T1000 (cell line): ENCODE measurements at places on chromosomes 5 and 9.

- no peak for DNase-seq
These were observed 2.6 kb upstream of the RFX3 start for GRCh38 chr9:3528451-3528850.

DNA sequence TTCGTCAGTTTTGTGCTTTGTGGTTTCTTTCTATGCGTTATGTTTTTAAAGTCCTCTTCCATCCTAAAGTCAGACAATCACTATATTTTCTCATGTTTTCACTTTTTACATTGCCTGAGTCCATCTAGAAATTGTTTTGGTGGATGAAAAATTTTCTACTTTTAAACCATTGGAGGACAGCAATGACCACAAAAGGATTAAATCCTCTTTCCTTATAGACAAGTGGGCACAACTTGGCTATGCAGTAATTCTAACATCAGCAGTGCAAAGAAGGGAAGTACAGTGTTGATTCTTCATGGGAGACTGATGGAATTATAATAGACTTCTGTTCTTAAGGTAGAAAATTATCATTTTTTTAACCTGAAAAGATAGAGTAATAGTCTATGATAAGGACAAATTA lies 75.5 kb downstream of the PALM2AKAP2 start:
- no peak for DNase-seq

DNA sequence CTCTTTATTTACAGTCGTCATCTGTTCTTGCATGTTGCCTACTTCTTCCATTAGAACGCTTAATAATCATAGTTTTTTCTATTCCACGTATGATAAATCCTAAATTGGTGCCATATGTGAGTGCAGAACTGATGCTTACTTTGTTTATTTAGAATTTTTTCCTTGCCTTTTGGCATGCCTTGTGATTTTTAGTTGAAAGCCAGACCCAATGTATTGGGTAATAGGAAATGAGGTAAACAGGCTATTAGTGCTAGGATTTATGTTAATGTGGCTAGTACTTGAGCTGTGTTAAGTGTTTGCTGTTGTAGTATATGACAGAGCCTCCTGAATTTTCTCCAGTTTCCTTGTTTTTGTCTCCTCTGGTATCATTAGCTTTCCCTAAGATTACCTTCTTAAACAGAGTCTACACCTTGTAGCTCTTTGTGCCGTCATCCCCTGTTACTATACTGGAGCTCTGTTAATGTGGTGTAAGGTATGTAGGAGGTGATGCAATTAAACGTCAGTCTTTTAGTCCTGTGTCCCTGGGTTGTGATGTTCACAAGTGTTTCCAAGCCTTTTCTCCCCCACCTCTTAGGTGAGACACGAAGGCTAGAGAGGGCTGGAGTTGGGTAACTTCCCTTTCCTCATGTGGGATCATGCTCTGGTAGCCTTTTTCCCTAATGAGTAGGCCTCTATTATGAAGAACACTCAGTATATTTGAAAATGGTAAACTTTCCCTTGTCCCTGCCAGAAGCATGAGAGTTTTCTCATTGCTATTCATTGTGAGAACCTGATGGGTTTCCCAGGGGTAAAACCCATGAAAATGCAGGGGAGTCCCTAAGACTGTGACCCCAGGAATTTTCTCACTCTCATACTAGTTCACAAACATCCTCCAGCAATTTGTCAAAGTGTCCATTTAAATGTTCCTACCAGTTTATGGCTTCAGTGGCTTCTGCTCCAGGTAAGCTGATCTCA lies 21.2 kb downstream of the SPATA31D3 start:
- DNase-seq = no peak

DNA sequence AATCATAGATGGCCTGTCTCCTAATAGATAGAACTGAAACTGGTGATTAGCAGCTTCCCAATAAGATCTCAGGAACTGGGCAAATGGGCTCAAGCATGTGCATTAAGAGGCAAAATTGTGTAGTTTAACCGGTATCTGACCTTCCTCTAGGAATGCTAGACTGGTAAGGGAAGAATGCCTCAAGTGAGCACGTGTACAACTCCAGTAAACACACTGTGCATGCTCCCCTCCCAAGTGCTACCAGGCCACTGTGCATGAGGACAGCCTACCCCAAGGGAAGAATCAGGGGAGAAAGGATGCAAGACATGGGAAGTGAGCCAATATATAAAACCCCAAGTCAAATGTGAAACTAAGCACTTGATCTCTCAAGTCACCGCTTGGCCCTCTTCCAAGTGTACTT lies 1157.4 kb upstream of the CDH18 start:
- no peak for DNase-seq

DNA sequence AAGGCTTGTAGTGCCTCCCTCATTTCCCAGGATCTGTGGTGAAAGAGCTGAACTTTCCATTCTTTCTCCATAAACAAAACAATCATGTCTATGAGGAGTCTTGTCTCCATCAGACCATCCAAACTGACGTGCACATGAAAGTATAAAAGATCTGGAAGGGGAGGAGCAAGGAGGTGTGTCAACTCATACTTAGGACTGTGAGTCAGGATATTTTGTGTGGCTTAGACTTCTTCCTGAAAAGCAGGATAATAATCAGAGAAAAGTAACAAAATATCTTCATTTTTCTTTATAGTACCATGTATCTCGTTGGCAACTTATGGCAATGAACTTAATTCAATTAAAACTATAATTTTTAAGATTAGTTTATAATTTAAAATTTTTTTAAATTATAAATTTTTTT lies 96.0 kb upstream of the PRRC1 start:
- DNase-seq = no peak

GRCh38 chr5:6716629-6717149 lies 3.5 kb downstream of the TENT4A start:
- no peak for DNase-seq
